ENCODE measurements at places on chromosomes 4 and X.

DNA sequence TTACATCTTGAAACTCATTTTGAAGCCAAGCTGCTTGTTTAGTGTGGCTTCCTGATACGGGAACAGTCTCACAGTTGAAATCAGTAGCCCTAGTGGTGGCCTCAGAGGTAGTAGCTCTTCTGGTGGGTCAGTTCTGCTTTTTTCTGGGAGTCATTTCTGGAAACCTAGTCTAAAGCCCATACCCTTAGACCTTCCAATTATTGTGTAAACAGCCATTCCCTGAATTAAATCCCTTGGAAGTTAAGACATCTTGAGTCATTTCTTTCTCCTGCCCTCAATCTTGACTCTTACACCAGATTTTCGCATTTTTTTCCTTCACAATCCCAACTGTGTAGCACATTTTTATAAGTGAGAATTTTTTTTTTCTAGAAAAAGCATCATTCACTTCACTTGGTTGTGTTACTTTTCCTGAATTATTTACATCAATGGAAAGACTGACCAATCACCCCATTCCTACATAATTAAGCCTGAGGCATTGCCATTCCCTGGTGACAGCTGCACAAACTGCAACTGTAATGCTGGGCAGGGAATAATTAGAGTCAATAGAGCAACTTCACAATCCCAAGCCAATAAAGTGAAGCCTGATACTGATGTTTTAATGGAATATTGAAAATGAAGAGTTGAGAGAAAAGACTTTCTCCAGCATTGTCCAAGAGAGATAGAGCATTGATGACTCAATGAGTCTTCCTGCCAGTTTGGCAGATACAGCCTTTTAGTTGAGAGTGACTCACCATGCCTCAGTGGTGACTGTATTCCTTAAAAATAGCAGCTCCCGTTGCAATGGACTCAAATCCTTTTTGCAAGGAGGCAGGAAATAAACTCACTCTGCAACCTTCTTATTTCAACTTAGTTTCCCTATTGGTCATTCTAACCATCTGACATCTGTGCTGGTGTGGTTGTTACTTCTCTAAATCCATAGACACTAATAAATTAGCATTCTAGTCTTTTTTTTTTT, 13.0 kb upstream of the SEPSECS start:
- peak; percentile 95 for DNase-seq

DNA sequence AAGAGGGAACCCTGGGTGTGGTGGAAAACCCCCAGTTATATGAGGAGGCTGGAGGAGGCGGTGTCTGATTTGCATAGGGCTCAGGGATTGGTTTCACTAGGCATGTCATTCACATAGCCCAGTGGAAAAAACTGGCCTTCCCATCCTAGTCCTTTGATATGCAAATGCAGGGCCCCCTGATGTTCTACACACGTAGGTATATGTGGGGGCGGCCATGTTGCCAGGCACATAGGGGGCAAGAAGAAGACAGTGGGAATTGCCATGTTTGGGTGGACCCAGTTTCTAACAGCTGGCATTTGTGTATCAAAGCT, 34.0 kb upstream of the ENPP6 start:
- no peak for DNase-seq

- DNase-seq = no peak
Measured at GRCh38 chr4:150247184-150247583, 168.9 kb downstream of the DCLK2 start.

DNA sequence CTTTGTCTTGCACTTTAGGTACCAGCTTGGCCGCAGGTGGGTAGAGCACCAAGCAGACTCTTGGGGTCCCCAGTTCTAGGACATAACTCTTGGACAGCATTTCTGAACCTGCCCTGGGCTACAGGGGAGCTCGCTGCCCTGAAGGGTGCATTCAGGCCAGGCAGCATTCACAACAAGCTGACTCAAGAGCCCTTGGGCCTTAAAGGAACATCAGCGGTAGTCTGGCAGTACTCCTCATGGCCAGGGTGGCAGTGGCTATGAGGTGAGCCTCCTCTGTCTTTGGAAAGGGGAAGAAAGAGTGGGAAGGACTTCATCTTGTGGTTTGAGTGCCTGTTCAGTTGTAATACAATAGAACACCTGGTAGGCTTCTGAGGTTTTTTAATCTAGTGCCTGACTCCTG, 24.8 kb upstream of the SMARCA5 start:
- no peak for DNase-seq

- no peak for DNase-seq
Measured at GRCh38 chr4:48504352-48504751, 14.3 kb downstream of the ZAR1 start.

- peak; percentile 58 for DNase-seq
Measured at GRCh38 chrX:2691543-2692220, 587 bp downstream of the CD99 start.

DNA sequence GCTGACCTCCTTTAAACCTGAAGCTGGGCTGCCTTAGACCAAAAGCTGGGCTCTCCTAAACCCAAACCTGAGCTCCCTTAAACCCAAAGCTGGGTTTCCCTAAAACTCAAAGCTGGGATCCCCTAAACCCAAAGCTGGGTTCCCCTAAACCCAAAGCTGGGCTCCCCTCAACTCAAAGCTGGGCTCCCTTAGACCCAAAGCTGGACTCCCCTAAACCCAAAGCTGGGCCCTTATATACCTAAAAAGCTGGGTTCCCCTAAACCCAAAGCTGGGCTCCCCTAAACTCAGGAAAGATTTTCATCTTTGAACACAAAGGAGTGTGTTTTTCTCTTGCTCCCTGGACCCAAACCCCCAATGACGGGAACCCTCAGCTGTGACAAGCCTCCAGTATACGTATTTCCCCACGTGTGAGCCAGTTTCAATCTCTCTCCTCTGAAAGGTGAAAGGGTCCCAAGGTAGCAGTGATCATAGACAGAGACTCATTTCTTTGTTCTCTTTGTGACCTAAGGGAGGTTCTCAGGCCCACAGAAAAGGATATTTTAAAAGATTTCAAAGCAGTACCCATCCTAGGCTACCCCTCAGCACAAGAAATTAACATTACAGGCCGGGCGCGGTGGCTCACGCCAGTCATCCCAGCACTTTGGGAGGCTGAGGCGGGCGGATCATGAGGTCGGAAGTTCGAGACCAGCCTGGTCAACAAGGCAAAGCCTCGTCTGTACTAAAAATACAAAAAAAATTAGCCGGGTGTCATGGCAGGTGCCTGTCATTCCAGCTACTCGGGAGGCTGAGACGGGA, 31.3 kb upstream of the ASMTL start:
- no peak for DNase-seq

GRCh38 chr4:127505203-127505602, 127.6 kb upstream of the INTU start:
- peak; percentile 46 for DNase-seq

DNA sequence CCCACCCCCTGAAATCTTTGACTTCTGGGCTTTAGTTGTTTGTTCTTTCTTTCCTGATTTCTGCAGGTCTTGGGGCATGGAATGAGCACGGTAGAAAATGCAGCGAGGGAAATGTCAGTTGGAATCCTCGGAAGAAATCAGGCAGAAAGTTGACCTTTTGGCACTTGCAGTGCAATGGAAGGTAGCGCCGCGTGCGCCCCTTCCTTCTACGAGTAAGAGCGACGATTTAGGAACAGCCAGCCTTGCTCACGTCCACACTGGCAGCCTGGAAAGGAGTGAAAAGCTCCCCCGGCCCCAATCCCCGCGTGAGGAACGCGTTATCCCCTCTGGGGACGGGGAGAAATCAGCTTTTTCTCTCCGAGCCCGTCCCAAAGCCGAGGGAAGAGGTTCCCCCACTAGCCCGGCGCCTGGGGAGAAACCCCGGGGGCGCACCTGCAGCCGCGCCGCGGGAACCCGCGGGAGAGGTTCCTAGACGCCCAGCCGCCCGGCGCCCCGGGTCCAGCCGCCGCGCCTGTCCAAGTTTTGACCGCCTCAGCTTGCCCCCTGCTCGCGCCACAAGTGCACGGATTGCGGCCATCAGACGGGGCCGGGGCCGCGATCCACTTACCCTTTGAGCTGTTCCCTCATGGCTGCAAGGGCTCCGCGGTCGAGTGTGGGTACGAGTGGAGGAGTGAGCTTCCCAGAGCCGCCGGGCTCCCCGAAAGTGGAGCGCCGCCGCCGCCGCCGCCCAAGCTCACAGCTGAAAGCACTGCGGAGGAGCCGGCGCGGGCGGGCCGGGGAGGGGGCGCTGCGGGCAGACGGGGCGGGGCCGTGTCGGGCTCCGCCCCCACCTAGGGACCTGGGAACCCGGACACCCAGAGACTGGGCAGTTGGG, 194.6 kb upstream of the FTHL17 start:
- peak; percentile 38 for DNase-seq

DNA sequence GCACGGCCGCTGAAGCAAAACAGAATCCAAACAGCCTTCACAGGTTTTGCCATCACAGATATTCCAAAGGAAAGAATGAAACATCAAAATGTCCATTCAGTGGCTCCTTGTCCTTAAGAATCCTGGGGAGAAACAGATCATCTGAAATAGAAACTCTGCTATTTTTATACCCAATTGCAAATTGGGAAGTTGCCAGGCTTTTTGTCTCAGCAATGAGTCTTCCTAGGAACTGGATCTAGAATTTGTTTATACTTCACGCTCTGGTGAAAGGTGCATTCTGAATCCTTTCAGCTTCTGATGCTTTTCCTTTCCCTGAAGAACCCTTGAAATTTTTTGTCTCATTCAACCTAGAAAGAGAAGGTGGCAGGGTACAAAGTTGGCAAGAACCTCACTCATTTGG, 218.9 kb downstream of the FBXW7 start:
- DNase-seq = no peak

DNA sequence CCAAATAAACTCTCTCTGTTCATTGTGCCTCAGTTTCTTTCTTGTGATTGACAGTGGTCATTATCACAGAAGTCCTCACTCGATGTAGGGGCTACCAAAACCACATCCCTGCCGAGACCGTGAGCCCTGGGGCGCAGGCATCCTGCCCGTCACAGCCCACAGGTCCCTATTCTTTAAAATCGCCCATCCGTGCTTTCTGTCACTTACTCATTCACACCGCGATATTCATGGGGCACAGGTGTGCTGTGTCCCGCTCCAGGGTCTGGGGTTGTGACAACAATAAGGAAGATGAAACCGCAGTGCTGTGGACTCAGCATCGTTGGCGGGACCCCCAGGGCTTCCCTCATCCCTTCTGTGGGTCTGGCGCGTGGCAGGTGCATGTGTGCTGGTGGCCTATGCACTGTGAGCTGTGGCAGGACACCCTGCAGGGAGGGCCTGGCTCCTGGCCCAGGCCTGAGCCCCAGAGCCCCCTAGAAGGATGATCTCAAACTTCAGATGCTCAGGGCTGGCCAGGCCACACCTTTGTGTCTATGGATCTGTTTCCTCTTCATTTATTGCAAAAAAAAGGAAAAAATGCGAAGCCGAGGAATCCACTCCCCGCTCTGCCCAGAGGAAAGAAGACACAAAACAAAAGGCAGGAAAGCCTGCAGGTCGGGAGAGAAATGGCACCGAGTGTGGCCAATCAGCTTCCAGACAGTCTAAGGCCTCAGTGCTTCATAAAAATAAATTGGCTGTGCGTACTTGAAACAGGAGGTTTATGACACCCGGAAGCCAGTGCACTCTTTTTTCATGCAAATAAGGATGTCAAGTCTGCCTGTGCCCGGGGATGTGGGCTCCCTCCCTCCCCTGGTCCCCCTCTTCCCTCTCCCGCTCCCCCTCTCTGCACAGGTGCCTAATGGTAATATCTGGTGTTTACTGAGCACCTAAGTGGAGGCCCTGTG, 109.5 kb upstream of the ADRA2C start:
- peak; percentile 37 for DNase-seq

DNA sequence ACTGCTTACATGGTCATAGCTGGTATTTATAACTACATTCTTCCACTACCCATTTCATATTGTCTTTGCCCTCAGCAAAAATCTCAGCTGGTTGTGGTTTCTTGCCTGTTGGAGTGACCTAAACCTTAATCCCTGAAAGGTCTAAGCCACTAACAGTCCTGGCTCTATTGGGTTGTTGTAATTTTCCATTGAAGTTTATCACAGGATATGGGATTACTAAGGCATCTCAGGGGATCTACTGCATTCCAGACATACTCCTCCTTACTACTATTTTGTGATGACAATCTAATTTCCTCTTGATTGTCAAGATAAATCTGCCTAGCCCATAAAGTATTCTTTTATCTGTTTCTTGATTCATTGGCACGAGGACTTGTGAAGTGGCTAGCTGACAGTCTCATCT, 6.2 kb upstream of the OSTC start:
- peak; percentile 76 for DNase-seq

- DNase-seq = no peak
Measured at GRCh38 chr4:4667622-4668081, 125.8 kb upstream of the STX18 start.

GRCh38 chr4:110278127-110278526, 79.7 kb upstream of the ELOVL6 start:
- no peak for DNase-seq

GRCh38 chr4:7763788-7764187, 175.9 kb downstream of the AFAP1 start:
- no peak for DNase-seq

DNA sequence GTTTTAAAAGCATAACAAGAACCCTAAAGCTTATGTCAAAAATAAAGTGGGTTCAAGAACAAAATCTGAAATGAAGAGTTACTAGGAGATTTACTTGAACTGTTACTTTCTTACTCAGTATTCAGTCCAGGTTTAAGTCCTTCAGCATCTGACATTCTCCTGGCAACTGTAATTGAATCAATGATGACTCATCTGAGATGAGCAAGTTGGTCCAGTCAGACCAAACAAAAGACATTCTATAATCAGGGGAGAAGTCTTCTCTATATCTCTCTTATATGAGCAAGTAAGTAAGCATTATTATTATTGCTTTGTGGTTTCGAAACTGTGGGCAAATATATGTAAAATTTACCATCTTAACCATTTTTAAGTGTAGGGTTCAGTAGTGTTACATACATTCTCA, 34.6 kb downstream of the MAP9 start:
- DNase-seq = peak; percentile 1

DNA sequence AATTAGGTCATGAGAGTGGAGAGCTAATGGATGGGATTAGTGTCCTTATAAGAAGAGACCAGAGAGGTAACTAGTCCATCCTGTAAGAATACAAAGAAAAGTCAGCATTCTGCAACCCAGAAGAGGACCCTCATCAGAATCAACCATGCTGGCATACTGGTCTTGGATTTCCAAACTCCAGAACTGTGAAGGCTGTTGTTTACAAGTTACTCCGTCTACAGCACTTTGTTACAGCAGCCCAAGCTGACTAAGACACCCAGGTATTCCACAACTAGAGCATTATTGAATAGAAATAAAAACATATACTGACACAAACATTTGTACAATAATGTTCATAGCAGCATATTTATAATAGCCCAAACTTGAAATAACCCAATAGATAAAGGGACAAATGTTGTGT, 9.2 kb downstream of the TMEM156 start:
- peak; percentile 40 for DNase-seq

GRCh38 chr4:147736458-147736857, 4.6 kb downstream of the ARHGAP10 start:
- peak; percentile 64 for DNase-seq

GRCh38 chr4:76205476-76205875, 8.1 kb downstream of the SCARB2 start:
- no peak for DNase-seq

DNA sequence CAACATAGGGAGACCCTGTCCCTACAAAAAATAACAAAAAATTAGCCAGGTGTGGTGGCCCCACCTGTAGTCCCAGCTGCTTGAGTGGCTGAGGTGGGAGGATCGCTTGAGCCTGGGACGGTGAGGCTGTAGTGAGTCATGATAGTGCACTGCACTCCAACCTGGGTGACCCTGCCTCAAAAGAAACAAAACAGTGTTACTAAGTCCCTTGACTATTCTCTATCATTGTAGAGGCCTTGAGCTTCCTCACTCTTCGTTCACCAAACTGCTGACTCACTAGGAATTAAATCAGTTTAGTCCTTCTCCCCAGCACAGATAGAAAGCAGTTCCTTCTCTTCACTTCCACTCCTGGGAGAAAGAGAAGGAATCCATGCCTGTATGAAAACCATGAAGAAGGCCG, 14.5 kb downstream of the CDS1 start:
- DNase-seq = no peak

GRCh38 chr4:79982601-79983322, 90.3 kb downstream of the ANTXR2 start:
- no peak for DNase-seq

Measured in fibroblast of villous mesenchyme (primary cell).